Esophagus muscularis mucosa (tissue), 4 donors: ENCODE measurements at places on chromosomes 5 and 9.

DNA sequence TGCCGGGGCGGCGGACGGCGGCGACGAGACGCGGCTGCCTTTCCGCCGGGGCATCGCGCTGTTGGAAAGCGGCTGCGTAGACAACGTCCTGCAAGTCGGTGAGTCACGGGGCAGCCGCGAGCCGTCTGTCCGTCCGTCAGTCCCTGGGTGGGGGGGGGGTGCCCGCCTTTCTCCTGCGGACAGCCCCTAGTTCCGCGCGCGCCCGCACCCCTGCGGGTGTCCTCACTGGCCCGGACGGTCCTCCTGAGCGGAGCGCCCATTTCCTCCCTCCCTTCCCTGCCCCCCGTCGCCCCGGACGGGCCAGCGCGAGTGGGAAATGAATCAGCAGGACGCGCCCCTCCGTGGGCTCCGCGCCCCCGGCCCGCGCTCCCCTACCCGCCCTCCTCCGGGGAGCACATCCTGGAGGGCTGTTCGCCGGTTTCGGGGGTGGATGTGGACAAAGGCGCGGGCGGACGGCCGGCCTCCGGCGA, 828 bp downstream of the ZSWIM6 start:
- DNase-seq, result no peak
- peaks cover 52% of the 10 kb centered on the region for H3K4me1 ChIP-seq
- H3K4me3 ChIP-seq, result peak overlapping the region; percentile 87
- H3K36me3 ChIP-seq, result no peaks in the 10 kb centered on the region

DNA sequence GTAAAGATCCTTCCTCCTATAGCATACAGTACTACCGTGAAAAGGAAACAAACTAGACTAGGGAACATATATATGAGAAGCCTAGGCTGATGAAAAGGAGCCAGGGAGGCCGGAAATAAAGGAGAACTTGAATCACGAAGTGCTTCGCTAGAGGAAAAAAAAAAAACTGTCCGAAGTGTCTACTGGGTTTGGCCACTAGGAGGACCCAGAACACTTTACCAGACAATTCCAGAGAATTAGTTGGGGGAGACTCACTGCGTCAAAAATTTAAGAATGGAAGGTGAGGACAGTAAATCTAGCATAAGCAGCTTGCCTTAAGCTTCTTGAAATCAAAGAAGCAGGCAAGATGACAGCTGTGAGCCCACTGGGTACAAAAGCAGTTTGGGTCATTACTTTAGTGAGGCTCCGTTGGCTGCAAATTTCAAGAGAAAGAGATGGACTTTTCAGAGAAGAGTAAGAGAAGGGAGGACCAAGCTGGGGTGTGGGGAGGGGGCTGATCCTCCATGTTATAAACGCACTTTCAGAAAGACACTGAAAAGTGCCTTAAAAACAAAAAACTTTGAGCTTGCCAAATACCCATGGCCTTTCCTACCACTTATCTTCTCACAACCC, 47.4 kb downstream of the P4HA2 start:
- no peaks in the 10 kb centered on the region for H3K27me3 ChIP-seq
- no peak overlapping the region for H3K27ac ChIP-seq
- H3K4me3 ChIP-seq, result no peak overlapping the region
- H3K4me1 ChIP-seq, result peaks cover 9% of the 10 kb centered on the region
- no peak for DNase-seq
- H3K36me3 ChIP-seq, result no peaks in the 10 kb centered on the region

DNA sequence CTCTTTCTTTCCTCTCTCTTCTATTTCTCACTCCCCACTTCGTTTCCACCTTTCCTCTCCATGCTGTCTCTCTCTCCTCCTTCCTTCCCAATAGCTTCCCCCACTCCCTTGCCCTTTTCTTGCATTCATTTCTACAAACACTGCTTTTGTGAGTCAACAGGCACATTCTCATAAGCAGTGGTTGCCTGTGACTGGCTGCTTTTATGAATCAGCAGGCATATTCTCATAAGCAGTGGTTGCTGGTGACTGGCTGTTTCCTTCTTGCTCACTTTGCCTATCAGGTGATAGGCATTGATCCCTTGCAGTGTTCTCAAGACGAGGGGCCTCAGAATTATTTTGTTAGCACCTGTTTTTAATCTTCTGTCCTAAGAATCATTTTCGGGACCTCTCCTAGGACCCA, 116.1 kb upstream of the ACTBL2 start:
- no peaks in the 10 kb centered on the region for H3K36me3 ChIP-seq
- H3K27me3 ChIP-seq, result no peaks in the 10 kb centered on the region
- no peak overlapping the region for H3K4me3 ChIP-seq
- DNase-seq, result no peak
- no peak overlapping the region for H3K27ac ChIP-seq

DNA sequence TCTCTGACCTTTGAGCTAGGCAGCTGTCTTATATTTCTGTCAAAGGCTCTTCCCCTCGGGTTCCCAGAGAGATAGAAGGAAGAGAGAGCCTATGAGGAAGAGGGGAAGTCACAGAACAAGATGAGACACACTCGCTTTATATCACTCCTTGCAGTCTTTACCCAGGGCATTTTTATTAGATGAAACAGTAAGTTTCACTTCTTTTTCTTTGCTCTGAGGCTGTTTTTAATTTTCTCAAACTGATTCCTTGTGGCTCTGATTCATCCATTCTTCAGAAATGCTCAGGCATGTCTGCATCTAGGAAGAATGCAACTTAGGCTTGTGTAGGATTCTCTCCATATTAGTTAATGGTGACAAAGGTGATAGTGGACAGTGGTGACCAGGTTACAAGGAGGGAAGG, 132.9 kb upstream of the CHD1 start:
- H3K36me3 ChIP-seq, result no peaks in the 10 kb centered on the region
- no peak for DNase-seq
- no peak overlapping the region for H3K27ac ChIP-seq
